Calu3 (cell line): ENCODE measurements at places on chromosomes 7 and 10. TPM values are rescaled to one million over a fixed set of nuclear protein-coding genes. Genes with fewer than 3 reads are reported as not detected.

The BLVRA gene
- 29.8 and 36.4 TPM in 2 replicates for total RNA-seq

DNA sequence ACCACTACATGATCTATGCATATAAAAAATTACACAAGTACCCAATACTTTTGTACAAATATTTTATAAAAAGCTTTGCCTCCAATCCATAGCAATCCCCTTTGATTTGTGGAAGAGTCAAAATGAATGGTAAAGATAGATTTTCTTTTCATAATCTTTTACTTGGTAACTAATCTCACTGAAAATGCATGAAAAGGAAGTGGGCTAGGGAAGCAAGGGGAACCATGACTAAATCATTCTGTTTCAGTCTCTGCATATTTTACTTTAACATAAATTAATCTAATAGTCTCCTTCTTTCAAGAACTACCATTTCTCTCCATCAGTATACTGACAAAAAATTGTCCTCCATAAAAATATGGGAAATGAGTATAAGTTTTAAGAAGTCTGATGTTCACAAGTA lies 96.9 kb downstream of the TES start:
- no peak for DNase-seq
- no peak overlapping the region for H3K27ac ChIP-seq
- H3K27me3 ChIP-seq: no peaks in the 10 kb centered on the region
- H3K4me1 ChIP-seq: peaks cover 8% of the 10 kb centered on the region

DNA sequence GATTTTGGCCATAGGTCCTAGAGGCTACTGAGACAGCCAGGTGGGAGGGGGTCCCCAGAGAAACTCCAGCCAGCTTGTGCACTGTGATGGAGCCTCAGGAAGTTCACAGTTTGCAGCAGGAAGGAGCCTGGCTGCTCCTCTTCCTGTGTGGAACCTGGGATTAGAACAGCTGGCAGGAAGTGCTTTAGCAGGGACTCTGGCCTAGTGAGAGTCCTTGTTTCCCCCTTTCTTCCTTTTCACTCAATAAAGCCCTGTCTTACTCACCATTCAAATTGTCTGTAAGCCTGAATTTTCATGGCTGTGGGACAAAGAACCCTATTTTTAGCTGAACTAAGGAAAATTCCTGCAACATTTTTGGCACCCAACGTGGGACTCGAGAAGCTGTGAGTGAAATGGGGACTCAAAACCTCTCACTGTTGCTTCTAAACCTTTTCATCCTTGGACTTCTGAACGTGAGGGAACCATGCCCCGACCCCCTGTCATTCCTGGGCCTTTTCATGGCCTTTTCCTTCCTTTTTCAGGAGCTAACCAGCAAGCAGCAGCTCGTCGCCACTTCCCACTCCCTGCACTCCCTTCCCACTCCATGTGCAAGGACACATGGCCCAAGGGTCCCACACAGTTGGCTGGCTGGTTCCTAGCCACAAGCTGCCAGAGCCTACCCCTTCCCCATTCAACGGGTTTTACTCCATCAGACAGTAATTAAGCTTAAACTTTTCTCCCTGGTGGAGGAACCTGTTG lies 32.8 kb upstream of the SORCS3 start:
- H3K4me1 ChIP-seq: no peaks in the 10 kb centered on the region
- no peak overlapping the region for H3K27ac ChIP-seq
- DNase-seq: no peak
- peaks cover 34% of the 10 kb centered on the region for H3K27me3 ChIP-seq
- H3K36me3 ChIP-seq: no peaks in the 10 kb centered on the region
- no peak overlapping the region for H3K4me3 ChIP-seq

GRCh38 chr7:97218767-97219166 lies 101.3 kb downstream of the SDHAF3 start:
- no peaks in the 10 kb centered on the region for H3K36me3 ChIP-seq
- no peak overlapping the region for H3K27ac ChIP-seq
- H3K4me3 ChIP-seq: no peak overlapping the region

DNA sequence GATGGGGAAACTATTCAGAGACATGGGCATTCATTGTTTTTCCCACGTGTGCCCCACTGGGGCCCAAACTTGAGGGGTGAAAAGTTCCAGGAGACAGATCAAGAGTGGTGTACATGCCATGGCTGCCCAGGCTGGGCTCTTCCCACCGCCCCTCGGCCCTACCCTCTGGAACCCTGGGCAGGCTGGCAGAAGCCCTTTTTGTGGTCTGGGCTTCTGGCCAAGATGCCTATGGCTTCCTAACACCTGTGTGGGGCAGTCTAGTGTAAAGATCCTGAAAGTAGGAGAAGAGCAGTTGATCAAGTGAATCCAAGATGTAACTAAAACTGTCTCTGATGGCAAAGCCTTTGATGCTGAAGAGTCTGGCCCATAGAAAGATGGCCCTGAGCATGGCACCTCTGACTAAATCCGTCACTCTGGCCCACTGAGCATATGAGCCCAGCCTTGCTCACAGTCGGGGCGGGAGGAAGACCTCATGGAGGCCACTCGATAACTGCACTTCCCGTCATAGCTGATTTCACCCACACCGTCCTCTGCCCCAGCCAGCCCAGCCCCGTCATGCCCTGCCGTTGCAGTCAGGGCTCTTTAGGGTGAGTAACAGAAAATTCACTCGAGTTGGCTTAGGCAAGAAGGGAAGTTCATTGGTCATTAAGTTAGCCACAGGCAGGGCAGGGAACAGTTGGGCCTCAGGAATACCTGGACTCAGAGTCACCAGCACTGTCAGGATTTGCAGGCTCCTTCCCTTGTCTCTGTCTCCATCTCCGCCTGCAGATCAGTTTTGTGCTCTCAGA lies 37.9 kb upstream of the MTPAP start:
- no peak overlapping the region for H3K27ac ChIP-seq
- no peaks in the 10 kb centered on the region for H3K27me3 ChIP-seq
- no peaks in the 10 kb centered on the region for H3K36me3 ChIP-seq
- DNase-seq: no peak

GRCh38 chr10:970311-971149 lies 17.7 kb upstream of the GTPBP4 start:
- H3K27ac ChIP-seq: peak overlapping the region; percentile 70
- no peak for DNase-seq
- peaks cover 22% of the 10 kb centered on the region for H3K36me3 ChIP-seq
- H3K4me1 ChIP-seq: peaks cover 55% of the 10 kb centered on the region
- H3K4me3 ChIP-seq: peak overlapping the region; percentile 32
- H3K27me3 ChIP-seq: no peaks in the 10 kb centered on the region

GRCh38 chr7:119957335-119957734 lies 315.6 kb upstream of the KCND2 start:
- no peaks in the 10 kb centered on the region for H3K4me1 ChIP-seq
- no peaks in the 10 kb centered on the region for H3K27me3 ChIP-seq
- no peak for DNase-seq

GRCh38 chr7:29087840-29088170 lies 58.5 kb downstream of the CPVL start:
- H3K36me3 ChIP-seq: no peaks in the 10 kb centered on the region
- H3K27me3 ChIP-seq: no peaks in the 10 kb centered on the region
- H3K4me3 ChIP-seq: no peak overlapping the region
- no peak for DNase-seq
- H3K27ac ChIP-seq: no peak overlapping the region
- H3K4me1 ChIP-seq: no peaks in the 10 kb centered on the region

GRCh38 chr7:107600816-107601215 lies 20.8 kb downstream of the BCAP29 start:
- no peak overlapping the region for H3K4me3 ChIP-seq
- peaks cover 8% of the 10 kb centered on the region for H3K36me3 ChIP-seq
- DNase-seq: no peak
- no peaks in the 10 kb centered on the region for H3K4me1 ChIP-seq

- H3K36me3 ChIP-seq: no peaks in the 10 kb centered on the region
- no peak overlapping the region for H3K4me3 ChIP-seq
Measured at GRCh38 chr7:150858236-150859197, 6.2 kb downstream of the AOC1 start.

The AMPH gene
- total RNA-seq: not detected in 2 replicates

GRCh38 chr7:90955641-90956207 lies 308.5 kb upstream of the FZD1 start:
- H3K27ac ChIP-seq: no peak overlapping the region
- H3K36me3 ChIP-seq: no peaks in the 10 kb centered on the region
- no peaks in the 10 kb centered on the region for H3K27me3 ChIP-seq
- no peak overlapping the region for H3K4me3 ChIP-seq
- peaks cover under 1% of the 10 kb centered on the region for H3K4me1 ChIP-seq
- DNase-seq: no peak

DNA sequence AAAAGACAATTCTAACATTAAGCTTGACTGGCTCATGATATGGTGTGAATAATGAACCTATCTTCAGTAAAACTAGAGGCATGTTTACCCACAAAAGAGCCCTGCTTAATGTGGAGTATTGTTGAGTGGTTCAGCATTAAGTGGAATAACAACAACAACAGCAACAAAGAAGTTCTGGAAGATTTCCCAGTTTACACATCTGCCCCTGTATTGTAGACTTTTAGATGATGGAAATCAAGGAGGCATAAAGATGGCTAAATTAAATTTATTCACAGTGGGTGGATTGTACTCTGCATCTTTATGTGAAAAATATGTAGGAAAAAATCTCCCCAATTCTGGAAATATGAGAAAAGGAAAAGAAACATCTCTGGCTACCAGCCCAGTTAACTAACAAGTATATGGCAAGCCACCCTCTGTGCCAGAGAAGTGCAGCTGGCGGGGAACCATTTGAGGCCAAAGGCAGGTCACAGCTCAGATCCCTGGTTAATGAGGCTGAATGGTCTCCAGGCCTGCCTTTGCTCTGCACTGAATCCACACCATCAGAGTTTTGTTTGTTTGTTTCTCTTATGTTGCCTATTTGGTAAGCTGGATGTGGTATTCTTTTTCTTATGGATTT lies 186.0 kb downstream of the SEMA3D start:
- no peaks in the 10 kb centered on the region for H3K4me1 ChIP-seq
- no peaks in the 10 kb centered on the region for H3K27me3 ChIP-seq
- no peak overlapping the region for H3K4me3 ChIP-seq
- H3K36me3 ChIP-seq: no peaks in the 10 kb centered on the region
- no peak for DNase-seq

The MUC3A gene
- 6.3 and 12.7 TPM in 2 replicates for total RNA-seq

The AKR1C8 gene
- not detected in 2 replicates for total RNA-seq

DNA sequence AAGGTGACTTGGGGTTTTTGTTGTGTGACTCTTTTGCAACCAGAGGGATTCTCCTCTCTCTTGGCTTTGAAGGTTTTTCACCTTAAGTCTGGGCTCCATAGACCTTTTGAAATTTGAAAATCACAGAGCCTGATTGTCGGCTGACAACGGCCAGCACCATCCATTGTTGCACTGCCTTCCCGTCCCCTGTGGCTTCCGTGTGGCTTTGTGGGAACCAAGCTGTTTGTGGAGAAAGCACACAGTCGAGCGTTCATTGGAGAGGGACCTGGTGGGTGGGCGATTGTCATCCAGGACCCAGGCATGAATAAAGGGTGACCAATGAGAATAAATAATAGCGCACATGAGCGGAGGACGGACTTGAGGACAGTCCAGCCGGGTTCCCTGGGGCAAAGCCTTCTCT lies 7.4 kb upstream of the RAMP3 start:
- H3K4me3 ChIP-seq: no peak overlapping the region
- peaks cover 64% of the 10 kb centered on the region for H3K27me3 ChIP-seq
- no peaks in the 10 kb centered on the region for H3K4me1 ChIP-seq

GRCh38 chr10:70758757-70759514 lies 26.2 kb downstream of the TBATA start:
- H3K4me1 ChIP-seq: no peaks in the 10 kb centered on the region
- no peaks in the 10 kb centered on the region for H3K36me3 ChIP-seq
- H3K27me3 ChIP-seq: peaks cover 98% of the 10 kb centered on the region
- no peak overlapping the region for H3K4me3 ChIP-seq
- no peak overlapping the region for H3K27ac ChIP-seq

- no peaks in the 10 kb centered on the region for H3K4me1 ChIP-seq
- no peaks in the 10 kb centered on the region for H3K36me3 ChIP-seq
- peak; percentile 56 for DNase-seq
- no peaks in the 10 kb centered on the region for H3K27me3 ChIP-seq
Measured at GRCh38 chr7:10128748-10129147, 844.9 kb upstream of the PHF14 start.

The ANKRD30A gene
- total RNA-seq: 0.10 TPM in 1 of 2 replicates, not detected in the other

DNA sequence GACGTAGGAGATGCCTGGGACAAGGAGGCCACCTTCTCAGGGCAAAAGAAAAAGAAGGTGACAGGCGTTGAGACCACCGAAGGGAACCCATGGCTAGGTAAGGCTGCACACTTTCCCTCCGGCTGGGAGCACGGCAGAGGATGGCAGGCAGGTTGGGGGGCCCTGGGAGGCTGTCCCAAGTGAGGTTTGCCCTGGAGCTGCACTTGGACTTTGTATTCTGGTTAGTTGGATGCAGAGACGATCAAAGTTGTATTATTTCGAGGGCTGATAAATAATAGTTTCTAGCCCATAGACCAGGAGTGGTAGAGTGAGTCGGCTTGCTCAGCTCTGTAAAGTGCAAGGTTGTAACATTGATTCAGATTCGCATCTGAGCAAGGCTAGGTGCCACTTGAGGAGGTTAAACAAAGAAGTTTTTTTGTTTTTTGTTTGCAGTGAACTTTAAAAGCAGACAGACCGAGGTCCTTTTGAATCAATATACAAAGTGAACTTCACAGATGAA lies 608 bp downstream of the ENTPD7 start:
- H3K36me3 ChIP-seq: peaks cover 25% of the 10 kb centered on the region
- DNase-seq: no peak
- peaks cover 30% of the 10 kb centered on the region for H3K27me3 ChIP-seq
- peak overlapping the region; percentile 83 for H3K4me3 ChIP-seq
- peaks cover 11% of the 10 kb centered on the region for H3K4me1 ChIP-seq
- peak overlapping the region; percentile 55 for H3K27ac ChIP-seq

GRCh38 chr10:80122746-80123145 lies 9.8 kb upstream of the PLAC9 start:
- no peak for DNase-seq
- no peaks in the 10 kb centered on the region for H3K36me3 ChIP-seq
- no peaks in the 10 kb centered on the region for H3K4me1 ChIP-seq

- DNase-seq: peak; percentile 26
- peak overlapping the region; percentile 25 for H3K27ac ChIP-seq
- H3K27me3 ChIP-seq: no peaks in the 10 kb centered on the region
- no peaks in the 10 kb centered on the region for H3K36me3 ChIP-seq
- H3K4me1 ChIP-seq: peaks cover 23% of the 10 kb centered on the region
Measured at GRCh38 chr10:99337311-99337811, 8.2 kb downstream of the CNNM1 start.

DNA sequence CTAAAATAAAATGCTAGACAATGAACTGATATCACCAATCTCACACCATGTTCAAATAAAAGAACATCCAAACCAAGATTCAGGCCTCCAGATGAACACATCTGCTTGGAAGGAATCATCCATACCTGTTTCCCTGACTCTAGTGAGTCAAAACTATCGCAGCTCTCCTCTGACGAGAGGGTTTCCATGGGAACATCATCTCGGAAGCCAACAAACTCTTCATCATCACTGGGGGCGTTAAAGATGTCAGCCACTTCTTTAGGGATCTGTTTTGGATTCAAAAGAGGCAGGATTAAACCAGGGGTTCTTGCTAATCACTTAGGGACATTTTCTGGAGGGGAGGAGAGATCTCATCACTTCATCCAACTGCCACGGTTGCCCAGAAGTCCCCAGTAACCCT lies 29.1 kb downstream of the CDCA7L start:
- no peak overlapping the region for H3K27ac ChIP-seq
- H3K4me3 ChIP-seq: no peak overlapping the region
- no peaks in the 10 kb centered on the region for H3K27me3 ChIP-seq
- no peak for DNase-seq
- no peaks in the 10 kb centered on the region for H3K4me1 ChIP-seq
